ENCODE measurements at places on chromosomes 16 and 17. TPM values are rescaled to one million over a fixed set of nuclear protein-coding genes. Genes with fewer than 3 reads are reported as not detected.
A peak's percentile ranks its signal among the peaks of the same experiment; 100 is the strongest.

The MYH1 gene
- total RNA-seq: not detected

The NATD1 gene
- total RNA-seq: 30.3 TPM

The RGS9 gene
- 8.5 TPM for total RNA-seq

The ATP2A1 gene
- total RNA-seq: 1.9 TPM

The NT5M gene
- 5.8 TPM for total RNA-seq

The MT1M gene
- total RNA-seq: not detected

The CASKIN1 gene
- total RNA-seq: 2.4 TPM

The FAM83G gene
- total RNA-seq: 1.6 TPM

DNA sequence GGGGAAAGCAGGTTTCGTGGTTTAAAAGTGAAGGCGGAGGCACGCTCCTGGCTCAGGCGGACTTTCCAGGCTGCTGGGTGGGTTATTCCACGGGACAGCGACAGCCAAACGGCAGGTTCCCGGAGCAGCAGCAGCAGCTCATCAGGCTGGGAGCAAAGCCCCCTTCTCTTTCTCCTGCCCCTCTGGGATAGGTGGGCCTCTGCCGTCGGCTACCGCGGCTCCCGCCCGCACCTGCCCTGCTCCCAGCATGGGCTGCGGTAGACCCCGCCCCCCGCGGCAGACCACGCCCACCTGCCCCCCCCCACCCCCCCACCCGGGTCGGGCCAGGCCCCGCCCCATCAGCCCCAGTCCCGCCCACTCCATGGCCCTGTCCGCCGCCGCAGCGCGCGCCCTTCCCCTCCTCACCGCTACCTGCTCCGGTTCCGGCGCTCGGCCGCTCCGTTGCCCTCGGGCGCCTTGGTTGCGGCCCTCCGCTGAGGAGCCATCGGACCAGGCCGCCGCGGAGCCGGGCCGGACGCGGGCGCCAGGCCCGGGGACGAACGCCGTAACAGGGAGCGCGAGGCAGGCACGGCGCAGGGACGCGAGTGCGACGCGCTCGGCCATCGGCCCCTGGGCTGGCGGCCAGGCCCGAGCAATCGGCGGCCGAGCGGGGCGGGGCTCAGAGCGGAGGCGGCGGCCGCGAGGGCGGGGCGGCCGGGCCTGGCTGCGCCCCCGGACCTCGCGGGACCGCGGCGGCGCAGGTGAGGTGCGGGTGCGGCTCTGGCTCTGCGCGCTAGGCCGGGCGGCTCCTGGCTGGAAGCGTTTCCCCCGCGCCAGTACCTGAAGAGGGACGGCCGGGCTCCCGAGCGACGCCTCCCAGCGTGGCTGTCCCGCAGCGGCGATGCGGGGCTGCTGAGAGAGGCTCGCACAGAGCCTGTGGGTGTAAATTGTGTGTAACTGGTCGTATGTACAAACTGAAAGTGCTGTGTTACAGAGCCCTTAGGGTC, at the start of the genes HEXD and OGFOD3:
Gene HEXD, plus strand, starts transcription at position 347 of the 986 bp plus-strand sequence. CDS start 1,453 bp downstream, outside the sequence.
Gene OGFOD3, minus strand, starts transcription at position 586 of the 986 bp plus-strand sequence. Its CDS starts 101 bp downstream, at position 485.
- no peak within 1 kb of the TSS for H3K27ac ChIP-seq
- peak; percentile 84 for DNase-seq
- peaks cover 1% of the 10 kb centered on the region for H3K27me3 ChIP-seq
- no peaks in the 10 kb centered on the region for H3K4me1 ChIP-seq

DNA sequence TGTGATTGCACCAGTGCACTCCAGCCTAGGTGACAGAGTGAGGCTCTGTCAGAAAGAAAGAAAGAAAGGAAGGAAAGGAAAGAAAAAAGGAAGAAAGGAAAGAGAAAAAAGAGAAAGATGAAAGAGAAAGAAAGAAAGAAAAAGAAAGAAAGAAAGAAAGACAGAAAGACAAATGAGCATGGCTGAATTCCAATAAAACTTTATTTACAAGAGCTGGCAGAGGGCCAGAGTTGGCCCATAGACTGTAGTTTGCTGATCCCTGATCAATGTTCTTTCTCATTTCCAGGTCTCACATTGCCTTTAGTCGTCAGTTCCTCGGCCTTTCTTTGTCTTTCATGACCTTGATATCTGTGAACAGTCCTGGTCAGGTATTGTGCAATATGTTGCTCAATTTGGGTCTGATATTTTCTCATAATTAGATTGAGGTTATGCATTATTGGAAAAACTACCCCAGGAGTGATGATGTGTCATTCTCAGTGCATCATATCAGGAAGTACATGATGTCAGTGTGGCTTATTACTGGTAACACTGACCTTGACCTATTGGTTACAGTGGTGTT, 68.5 kb upstream of the MED9 start:
- H3K27ac ChIP-seq: no peak overlapping the region
- H3K4me1 ChIP-seq: peaks cover 6% of the 10 kb centered on the region
- DNase-seq: no peak
- no peak overlapping the region for H3K4me3 ChIP-seq
- no peaks in the 10 kb centered on the region for H3K36me3 ChIP-seq

DNA sequence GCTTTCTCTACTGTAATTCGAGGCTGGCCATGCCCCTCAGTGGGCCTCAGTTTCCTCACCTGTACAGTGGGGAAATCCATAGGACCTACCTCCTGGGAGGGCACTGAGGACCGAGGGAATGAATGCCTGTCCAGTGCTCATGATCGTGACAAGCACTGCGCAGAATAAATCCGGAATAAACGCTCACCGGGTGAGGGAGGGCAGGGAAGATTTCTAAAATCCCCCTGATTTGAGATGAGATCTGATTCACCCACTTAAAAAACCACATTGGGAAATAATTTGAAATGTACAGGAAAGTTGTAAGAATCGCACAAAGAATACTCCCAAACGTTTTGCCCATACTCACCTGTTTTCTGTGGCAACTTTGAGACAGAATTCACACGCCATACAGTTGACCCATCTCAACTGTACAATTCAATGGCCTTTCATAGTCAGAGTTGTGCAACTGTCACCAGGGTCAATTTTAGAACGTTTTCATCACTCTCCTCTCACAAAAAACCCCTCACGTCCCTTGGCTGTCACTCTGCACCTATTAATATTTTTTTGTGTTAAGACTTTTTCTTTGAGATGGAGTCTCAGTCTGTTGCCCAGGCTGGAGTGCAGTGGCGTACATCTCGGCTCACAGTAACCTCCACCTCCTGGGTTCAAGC, 49.8 kb downstream of the IRF8 start:
- H3K36me3 ChIP-seq: no peaks in the 10 kb centered on the region
- no peak for DNase-seq
- H3K27ac ChIP-seq: no peak overlapping the region
- no peak overlapping the region for H3K4me3 ChIP-seq

- H3K27me3 ChIP-seq: no peaks in the 10 kb centered on the region
- H3K36me3 ChIP-seq: no peaks in the 10 kb centered on the region
- no peak for DNase-seq
- H3K4me1 ChIP-seq: no peaks in the 10 kb centered on the region
- H3K4me3 ChIP-seq: no peak overlapping the region
Measured at GRCh38 chr16:9612267-9612666, 520.8 kb downstream of the HAPSTR1 start.

GRCh38 chr16:89330177-89330856, 112.8 kb downstream of the ZNF778 start:
- peaks cover 21% of the 10 kb centered on the region for H3K27me3 ChIP-seq
- H3K4me3 ChIP-seq: no peak overlapping the region
- peaks cover 5% of the 10 kb centered on the region for H3K36me3 ChIP-seq
- DNase-seq: peak; percentile 50

DNA sequence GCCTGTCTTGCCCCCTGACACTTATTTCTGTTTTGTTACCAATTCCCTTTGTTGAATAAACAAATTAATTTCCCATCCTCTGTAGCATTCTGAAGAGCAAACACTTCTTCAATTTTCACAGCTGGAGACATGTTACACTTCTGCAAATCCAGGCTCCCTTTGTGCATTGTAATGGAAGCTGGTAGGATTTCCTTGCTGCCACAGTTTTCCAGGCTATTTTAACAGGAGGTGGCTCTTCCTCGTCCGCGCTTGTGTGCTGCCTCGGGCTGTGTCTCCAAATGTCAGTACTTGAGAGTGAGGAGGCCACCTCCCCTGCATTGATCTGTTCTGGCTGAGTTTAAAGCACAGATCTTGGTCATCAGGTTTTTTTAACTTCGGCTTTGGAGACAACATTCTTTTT, 40.0 kb downstream of the SOST start:
- DNase-seq: no peak
- no peaks in the 10 kb centered on the region for H3K36me3 ChIP-seq
- H3K27me3 ChIP-seq: peaks cover 8% of the 10 kb centered on the region

- H3K36me3 ChIP-seq: peaks cover 4% of the 10 kb centered on the region
- H3K4me1 ChIP-seq: peaks cover 6% of the 10 kb centered on the region
- H3K27me3 ChIP-seq: peaks cover 4% of the 10 kb centered on the region
- no peak overlapping the region for H3K27ac ChIP-seq
- no peak for DNase-seq
- H3K4me3 ChIP-seq: no peak overlapping the region
Measured at GRCh38 chr17:36918211-36918691, 19.0 kb upstream of the LHX1 start.

DNA sequence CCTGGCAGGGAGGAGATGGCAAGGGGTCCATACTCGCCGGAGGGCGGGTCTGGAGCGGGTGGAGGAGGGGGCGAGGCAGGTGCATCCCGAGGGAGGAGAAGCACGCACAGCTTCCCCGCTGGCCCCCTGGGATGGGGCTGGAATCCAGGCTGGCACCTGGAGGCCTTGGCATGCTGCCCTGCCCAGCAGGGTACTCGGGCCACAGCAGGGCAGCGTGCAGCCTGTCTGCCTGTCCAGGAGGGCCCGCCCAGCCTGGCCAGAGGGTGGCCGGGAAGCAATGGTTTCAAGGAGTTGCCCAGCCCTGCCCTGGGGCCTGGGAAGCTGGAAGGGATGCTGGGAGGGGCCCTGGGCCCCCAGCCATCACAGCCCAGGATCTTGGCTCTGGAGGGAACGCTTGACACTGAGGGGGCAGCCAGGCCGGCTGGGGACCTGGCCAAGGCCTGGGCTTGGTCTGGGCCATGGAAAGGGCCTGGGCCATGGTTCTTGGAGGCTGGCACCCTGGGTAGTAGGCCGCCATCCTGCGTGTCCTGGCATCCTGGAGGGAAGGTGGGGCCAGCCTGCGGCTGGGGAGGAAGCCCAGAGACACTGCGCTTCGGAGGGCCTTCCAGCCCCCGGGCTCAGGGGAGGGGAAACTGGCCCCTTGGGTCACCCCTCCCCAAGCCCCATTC, 1.1 kb downstream of the GLIS2 start:
- peaks cover 16% of the 10 kb centered on the region for H3K27me3 ChIP-seq
- no peak overlapping the region for H3K4me3 ChIP-seq
- no peak overlapping the region for H3K27ac ChIP-seq
- DNase-seq: no peak
- peaks cover 6% of the 10 kb centered on the region for H3K4me1 ChIP-seq

DNA sequence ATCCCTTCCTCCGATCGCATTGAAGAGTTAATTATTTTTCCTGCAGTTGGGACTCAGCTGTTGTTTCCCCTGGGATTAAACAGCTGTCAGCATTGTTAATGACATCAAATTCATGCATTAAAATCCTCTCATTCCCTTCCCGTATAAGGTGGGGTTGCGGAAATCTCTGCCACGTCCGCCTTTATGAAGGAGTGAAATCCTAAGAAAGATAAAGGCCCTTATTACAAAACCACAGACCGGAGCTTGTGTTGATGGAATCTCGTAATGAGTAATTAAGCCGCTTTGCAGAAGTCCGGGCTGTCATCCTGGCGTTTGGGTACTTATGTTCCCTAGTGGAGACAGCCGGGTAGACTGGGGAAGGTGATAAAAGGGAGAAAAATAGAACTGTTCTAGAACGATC, 627.6 kb downstream of the MAF start:
- H3K4me3 ChIP-seq: no peak overlapping the region
- H3K4me1 ChIP-seq: no peaks in the 10 kb centered on the region
- H3K27ac ChIP-seq: no peak overlapping the region
- no peaks in the 10 kb centered on the region for H3K36me3 ChIP-seq
- no peaks in the 10 kb centered on the region for H3K27me3 ChIP-seq

GRCh38 chr16:17078931-17079631, 391.7 kb downstream of the XYLT1 start:
- H3K27me3 ChIP-seq: no peaks in the 10 kb centered on the region
- H3K4me3 ChIP-seq: no peak overlapping the region
- H3K27ac ChIP-seq: no peak overlapping the region
- no peaks in the 10 kb centered on the region for H3K4me1 ChIP-seq
- no peaks in the 10 kb centered on the region for H3K36me3 ChIP-seq

GRCh38 chr17:78764871-78765270, 17.2 kb downstream of the CYTH1 start:
- H3K36me3 ChIP-seq: no peaks in the 10 kb centered on the region
- H3K27me3 ChIP-seq: no peaks in the 10 kb centered on the region
- no peak for DNase-seq
- peaks cover 22% of the 10 kb centered on the region for H3K4me1 ChIP-seq
- H3K27ac ChIP-seq: peak overlapping the region; percentile 5

DNA sequence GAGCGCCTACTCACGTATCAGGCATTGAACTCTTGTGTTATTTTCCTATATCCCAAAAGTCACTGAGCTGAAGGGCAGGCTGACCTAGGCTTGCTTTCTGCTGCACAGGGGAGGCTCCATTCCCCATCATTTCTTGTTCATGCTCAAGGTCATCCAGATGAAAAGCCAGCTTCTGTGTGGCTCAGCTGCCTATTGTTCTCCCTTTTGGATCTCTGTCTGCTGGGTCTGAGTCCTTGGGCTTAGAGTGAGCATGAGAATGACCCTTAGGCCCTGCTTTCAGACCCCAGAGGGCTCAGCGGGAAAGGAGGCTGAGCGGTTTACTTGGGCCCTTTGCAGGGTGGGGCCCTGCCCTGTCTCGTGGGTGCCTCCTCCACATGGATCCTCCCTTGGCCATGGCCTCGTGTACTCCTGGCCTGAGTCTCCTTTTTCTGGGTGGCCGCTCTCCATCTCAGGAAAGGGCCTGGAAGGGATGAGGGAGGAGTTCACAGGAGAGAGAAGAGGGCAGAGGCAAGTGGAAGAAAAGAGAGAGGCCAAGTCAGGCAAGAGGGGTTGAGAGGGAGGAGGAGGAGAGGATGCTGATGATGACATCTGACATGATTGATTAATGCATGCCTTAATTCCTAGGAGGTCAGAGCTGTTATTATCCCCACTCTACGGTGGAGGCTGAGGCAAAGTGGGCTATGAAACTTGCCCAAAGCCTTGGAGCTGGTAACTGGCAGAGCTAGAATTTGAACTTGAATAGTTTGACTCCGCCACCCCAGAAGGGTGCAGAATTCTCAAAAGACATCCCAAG, 19.8 kb upstream of the MAP3K14 start:
- no peaks in the 10 kb centered on the region for H3K36me3 ChIP-seq
- H3K4me1 ChIP-seq: peaks cover 30% of the 10 kb centered on the region
- no peak for DNase-seq
- H3K27ac ChIP-seq: no peak overlapping the region
- H3K27me3 ChIP-seq: peaks cover 2% of the 10 kb centered on the region

GRCh38 chr16:53583401-53583800, 80.4 kb upstream of the AKTIP start:
- no peaks in the 10 kb centered on the region for H3K36me3 ChIP-seq
- no peak for DNase-seq
- no peak overlapping the region for H3K4me3 ChIP-seq
- H3K27ac ChIP-seq: no peak overlapping the region
- H3K27me3 ChIP-seq: no peaks in the 10 kb centered on the region

DNA sequence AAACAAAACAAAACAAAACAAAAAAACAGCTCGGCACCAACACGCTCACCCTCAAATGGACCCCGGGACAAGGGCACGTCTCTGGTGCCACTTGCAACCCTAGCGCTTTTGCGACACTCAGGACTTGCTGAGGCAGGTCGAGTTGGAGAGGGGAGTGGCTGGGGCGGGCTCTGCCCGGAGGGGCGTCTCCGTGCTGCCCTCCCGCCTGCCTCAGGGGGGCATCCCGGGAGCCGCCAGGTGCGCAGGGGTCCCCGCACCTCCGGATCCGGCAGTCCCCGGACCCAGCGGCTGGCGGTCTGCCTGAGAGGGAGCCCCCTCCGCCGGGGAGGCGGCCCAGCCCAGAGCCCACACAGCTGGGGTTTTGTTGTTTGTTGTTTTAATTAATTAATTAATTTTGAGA, at the start of gene SLC52A1:
Gene SLC52A1, minus strand, starts transcription at position 112 of the 400 bp plus-strand sequence. CDS start 820 bp downstream, outside the sequence.
- no peak for DNase-seq
- no peaks in the 10 kb centered on the region for H3K36me3 ChIP-seq
- peaks cover 3% of the 10 kb centered on the region for H3K4me1 ChIP-seq
- peaks cover 7% of the 10 kb centered on the region for H3K27me3 ChIP-seq

Data from endothelial cell (in vitro differentiated cells).